Dermis microvascular lymphatic vessel endothelial cell (primary cell): ENCODE measurements at places on chromosomes 1 and 21. TPM values are rescaled to one million over a fixed set of nuclear protein-coding genes. Genes with fewer than 3 reads are reported as not detected.

CD247 gene
- total RNA-seq = under 0.01 and 0.13 TPM in 2 replicates

ICOSLG gene
- total RNA-seq = 0.51 and 1.1 TPM in 2 replicates

FMO2 gene
- total RNA-seq = not detected in 2 replicates

- DNase-seq = no peak
Measured at GRCh38 chr1:178688244-178688643, 36.8 kb upstream of the RALGPS2 start.

DNA sequence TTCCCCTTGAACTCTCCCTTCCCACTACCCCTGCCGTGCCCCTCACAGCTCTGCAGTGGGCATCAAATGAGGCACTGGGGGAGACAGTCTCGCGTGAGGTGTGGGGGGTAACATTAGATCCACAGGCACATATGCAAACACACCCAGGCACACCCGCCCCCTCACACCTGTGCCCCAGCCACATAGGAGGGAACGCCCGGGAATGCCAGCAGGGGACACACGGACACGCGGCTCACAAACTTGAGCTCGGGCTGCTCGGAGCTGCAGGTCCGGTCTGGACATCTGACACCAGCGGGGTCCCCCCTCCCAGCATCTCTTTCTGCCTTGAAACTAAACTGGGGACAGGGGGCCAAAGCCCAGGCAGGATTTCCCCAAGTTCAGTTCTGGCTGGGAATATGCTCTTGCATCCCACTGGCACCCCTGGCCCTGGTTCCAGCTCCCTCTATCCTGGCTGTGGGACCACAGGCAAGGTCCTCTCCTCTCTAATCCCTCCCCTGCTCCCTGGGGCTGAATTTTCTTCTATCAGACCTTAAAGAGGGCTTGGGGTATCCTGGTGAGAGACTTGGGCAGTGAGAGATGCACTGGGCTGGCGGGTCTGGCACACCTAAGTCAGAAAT, 30.6 kb downstream of the CDCP2 start:
- DNase-seq = no peak

- DNase-seq = no peak
Measured at GRCh38 chr1:227321035-227321434, 2.7 kb upstream of the CDC42BPA start.

- DNase-seq = no peak
Measured at GRCh38 chr1:223860051-223860622, 14.4 kb upstream of the TP53BP2 start.

DNA sequence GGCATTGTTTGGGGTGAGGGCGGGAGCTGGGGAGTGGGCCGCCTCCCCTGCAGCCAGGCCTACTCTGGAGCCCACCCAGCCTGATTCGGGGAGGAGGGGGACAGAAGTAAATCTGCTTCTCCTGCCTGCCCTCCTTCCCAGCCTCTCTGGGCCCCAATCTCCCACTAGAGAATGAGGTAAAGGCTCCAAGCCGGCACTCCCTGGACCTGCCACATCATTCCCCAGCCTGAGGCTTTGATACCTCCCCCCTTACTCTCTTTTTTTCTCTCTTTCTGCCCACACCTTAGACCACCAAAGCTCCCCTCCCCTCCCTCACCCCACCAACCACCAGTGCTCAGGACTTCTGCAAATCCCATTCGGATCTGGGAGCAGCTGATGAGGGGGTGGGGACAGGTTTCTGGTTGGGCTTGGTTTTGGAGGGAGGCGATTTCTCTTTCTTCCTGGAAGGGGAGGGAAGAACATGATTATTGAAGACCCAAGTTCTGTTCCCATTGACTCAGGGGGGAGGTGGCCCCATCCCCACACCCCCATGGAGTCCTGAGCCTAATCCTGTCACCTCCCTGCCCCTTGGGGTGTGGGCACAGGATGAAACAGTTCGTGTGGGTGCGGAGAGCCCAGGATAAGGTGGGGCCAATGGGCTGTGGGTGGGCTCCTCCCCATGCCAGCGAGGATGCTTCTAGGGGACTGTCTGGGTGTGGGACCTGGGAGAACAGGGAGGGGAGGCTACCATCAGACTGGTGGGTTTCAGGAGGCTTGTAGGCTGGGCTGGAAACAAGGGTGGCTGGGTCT, 1.3 kb downstream of the MAP7D1 start:
- peak; percentile 44 for DNase-seq

DNA sequence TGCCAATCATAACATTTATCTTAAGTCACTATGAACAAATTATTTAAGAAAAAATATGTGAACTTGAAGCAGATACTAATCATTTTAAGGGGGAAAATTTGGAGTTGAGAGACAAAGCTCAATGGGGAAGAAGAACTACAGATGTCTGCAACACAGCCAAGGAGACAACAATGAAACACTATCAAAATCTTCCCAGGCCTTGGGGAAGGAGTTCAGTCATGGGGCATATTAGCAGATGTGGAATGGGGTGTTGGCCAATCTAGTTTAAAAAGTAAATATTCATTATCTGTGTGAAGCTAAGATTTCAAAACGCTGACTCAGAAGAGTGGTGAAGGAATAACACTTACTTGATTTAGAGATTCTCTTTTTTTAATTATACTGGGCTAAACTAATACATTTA, 671.6 kb upstream of the ZP4 start:
- DNase-seq = no peak

- no peak for DNase-seq
Measured at GRCh38 chr21:42747276-42747701, 93.9 kb downstream of the PDE9A start.

DNA sequence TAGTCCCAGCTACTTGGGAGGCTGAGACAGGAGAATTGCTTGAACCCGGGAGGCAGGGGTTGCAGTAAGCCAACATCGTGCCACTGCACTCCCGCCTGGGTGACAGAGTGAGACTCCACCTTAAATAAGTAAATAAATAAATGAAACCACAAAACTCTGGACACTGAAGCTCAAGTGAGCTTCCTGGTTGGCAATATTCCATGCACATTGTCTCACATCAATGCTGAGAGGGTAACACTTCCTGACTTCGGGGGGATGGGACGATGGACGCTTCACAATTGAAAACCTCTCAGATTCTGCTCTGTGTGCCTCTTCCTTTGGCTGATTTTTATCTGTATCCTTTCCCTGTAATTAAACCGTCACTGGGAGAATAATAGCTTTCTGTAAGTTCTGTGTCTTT, 70.0 kb upstream of the ZNF644 start:
- DNase-seq = peak; percentile 75

- DNase-seq = no peak
Measured at GRCh38 chr1:205610036-205610435, 21.8 kb downstream of the ELK4 start.

LRRC3 gene
- total RNA-seq = 0.77 and 1.8 TPM in 2 replicates

GRCh38 chr1:22957066-22957465, 15.6 kb downstream of the LACTBL1 start:
- DNase-seq = no peak

- DNase-seq = no peak
Measured at GRCh38 chr1:55352080-55352810, 137.1 kb upstream of the USP24 start.

DNA sequence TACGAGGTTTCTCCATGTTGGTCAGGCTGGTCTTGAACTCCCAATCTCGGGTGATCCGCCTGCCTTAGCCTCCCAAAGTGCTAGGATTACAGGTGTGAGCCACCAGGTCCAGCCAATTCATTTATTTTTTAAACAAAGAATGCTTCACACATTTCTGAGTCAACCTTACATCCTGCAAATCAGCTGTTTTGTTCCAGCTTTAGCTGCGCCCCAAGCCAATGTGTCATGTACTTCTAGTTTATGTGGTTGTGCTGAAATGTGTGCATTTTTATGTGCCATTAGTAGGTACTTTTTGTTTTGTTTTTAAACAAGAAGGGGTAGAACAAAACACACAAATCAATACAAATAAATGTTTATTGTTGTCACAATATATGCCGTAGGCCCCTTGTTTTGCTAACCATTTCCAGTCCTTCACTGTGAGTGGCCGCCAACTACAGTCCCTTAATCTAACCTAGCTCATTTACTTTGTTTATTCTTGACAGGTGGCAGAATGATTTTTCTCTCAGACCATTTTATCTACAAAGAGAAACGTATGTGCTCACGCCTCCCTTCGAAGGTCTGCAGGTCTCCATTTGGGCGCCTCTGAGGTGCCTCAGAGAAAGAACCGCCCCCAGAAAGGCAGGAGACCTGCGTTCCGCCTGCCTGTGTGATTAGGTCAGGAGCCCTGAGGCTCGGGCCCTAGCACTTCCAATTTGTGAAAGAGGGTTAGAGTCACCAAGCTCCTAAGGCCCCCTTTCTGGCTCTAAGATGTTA, 2.8 kb upstream of the CASQ2 start:
- no peak for DNase-seq

GRCh38 chr1:232372841-232373440, 257.0 kb downstream of the SIPA1L2 start:
- peak; percentile 45 for DNase-seq

- DNase-seq = no peak
Measured at GRCh38 chr21:25583370-25584130, 23.7 kb downstream of the MRPL39 start.

- no peak for DNase-seq
Measured at GRCh38 chr1:26861286-26861701, 1.7 kb upstream of the SFN start.

- no peak for DNase-seq
Measured at GRCh38 chr1:30668024-30668423, 55.4 kb downstream of the MATN1 start.

DNA sequence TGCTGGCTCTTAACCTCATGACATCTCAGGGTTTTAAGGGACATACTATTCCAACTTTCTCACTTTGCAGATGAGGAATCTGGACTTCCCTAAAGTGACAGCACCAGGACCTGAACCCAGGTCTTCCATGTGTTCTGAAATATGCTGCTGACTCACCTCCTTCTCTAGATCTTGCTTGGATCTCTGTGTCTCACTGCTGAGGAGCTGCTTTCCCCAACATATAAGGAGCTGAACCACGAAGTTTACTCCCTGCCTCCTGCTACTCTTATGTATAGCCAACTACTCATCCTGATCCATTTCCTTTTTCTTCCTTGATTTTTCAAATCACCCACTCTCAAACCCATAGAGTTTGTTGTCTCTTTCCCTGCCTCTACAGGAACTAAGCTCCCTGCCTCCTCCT, 38.2 kb downstream of the ALG14 start:
- no peak for DNase-seq

- DNase-seq = no peak
Measured at GRCh38 chr1:165234149-165234548, 122.4 kb downstream of the LMX1A start.

GRCh38 chr1:17630048-17630830, 90.7 kb downstream of the ARHGEF10L start:
- no peak for DNase-seq

DNA sequence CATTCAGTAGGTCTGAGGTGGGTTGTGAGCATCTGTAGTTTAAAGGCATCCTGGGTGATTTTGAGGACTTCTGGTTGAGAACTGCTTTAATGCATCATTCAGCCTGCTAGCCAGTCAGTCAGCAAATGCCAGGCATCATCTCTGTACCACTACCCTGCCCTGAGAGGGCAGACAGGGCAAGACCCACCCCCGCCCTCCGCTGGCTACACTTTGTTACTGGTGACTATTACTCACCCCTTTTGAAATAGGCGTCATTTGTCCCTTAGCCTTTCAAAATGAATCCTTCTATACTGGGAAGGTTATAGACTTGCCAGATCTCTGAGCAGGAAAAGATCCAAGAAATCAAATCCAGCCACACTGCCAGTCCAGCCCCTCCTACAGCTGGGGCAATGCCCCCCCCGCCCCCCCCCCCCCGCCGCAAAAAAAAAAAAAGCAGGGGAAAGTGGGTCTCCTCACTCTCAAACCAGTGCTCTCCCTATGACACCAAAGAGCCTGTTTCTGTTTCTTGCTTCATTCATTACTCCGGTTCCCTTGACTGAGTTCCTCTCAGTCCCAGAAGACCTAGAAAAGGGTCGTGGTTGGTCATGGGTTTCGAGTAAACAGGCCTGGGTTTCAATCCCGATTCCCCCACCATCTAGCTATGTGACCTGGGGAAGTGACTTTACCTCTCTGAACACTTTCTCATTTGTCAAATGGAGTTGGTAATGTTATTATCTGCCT, 4.4 kb downstream of the SELENON start:
- peak; percentile 49 for DNase-seq

DNA sequence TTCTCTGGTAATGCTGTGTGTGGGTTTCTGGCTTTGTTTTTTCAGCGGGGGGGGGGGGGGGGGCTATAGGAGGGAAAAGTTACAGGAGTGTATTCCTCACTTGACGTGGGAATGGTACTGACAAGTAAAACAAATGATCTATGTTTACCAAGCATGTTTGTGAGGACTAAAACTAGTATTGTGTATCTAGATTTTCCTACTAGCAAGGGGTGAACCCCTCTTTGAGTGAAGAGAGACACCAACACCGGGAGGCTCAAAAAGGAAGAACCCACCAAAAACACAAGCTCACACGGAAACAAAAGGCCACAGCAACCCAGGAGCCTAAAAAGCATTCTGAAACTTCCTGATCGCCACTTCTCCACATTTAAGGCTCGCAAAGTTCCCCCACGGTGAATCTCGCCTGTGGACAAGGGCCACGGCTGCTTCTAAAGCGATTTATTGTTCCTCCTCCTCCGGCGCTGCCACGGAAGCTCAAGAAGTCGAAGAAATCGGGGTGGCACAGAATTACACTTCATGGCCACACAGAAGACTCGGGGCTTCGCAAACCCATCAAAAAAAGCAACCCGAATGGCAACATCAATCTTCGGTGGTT, 703 bp downstream of the PUM1 start:
- DNase-seq = peak; percentile 20

AMY1B gene
- not detected in 2 replicates for total RNA-seq
